ENCODE measurements at places on chromosomes 16 and 17.

DNA sequence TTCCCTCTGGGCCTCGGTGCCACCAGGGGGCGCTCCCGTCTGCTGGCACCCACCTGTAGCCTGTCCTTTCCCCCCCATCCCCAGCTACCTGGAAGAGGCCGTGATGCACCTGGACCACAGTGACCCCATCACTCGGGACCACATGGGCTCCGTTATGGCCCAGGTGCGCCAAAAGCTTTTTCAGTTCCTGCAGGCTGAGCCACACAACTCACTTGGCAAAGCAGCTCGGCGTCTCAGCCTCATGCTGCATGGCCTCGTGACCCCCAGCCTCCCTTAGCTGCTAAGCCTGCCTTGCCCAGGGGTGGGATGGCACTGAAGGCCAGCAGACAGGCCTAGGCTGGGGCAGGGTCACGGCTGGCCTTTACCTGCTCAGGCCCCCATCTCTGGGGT, 818 bp upstream of the NRN1L start:
- peak; percentile 69 for DNase-seq

DNA sequence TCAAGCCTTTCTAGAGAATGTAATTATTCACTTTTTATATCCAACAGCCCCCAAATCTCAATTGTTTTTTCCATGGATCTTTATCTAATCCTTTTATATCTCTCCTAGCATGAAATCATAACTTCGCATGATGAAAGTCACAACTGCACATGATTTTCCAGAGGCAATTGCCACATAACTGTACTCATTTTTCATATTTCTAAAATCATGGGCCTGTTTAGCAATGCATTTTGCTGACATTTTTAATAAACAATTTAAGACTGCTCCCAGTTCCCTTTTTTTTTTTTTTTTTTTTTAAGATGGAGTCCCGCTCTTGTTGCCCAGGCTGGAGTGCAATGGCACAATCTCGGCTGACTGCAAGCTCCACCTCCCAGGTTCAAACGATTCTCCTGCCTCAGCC, 83.5 kb downstream of the VMP1 start:
- no peak for DNase-seq

DNA sequence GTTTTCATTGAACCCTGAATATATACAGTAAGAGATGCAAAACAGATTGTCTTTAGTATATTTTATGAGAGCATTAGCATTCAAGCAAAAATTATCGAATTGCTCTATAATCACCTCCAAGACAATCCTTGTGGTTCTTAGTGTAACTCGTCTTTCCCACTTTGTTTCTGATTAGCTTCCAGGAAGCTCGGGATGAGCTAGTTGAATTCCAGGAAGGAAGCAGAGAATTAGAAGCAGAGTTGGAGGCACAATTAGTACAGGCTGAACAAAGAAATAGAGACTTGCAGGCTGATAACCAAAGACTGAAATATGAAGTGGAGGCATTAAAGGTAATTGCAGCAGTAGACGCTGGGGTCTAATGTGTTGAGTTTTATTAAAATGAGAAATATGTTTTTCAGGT, 9.9 kb downstream of the NDEL1 start:
- no peak for DNase-seq

DNA sequence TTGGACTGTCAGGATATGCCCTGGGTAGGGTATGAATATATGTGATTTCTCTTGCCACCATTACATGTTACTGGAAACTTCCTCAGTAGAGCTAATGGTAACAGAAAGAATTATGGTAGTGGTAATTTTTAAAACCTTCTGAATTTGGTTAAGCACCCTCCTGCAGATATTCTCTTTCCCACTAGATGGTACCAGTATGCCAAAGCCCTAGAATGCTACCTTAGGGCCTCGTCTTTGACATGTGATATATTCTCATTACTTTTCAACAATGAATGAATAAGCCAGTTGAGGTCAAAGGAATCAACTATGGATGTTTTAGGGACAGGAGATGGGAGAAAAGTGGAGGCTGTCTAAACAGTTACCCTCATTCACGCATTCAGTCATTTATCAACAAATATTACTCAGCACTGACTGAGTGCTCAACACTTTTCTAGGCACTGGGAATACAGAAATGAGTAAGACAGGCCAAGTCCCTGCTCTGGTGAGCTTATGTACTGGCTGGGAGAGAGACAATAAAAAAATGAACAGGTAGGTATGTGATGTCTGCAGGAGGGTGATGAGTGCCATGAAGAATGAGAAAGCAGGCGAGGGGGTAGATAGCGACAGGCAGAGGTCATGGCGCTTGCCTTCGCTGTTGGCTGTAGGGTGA, 14.7 kb downstream of the CDH13 start:
- no peak for DNase-seq

- DNase-seq = no peak
These were observed 31.3 kb downstream of the CLEC19A start for GRCh38 chr16:19316846-19317245.

DNA sequence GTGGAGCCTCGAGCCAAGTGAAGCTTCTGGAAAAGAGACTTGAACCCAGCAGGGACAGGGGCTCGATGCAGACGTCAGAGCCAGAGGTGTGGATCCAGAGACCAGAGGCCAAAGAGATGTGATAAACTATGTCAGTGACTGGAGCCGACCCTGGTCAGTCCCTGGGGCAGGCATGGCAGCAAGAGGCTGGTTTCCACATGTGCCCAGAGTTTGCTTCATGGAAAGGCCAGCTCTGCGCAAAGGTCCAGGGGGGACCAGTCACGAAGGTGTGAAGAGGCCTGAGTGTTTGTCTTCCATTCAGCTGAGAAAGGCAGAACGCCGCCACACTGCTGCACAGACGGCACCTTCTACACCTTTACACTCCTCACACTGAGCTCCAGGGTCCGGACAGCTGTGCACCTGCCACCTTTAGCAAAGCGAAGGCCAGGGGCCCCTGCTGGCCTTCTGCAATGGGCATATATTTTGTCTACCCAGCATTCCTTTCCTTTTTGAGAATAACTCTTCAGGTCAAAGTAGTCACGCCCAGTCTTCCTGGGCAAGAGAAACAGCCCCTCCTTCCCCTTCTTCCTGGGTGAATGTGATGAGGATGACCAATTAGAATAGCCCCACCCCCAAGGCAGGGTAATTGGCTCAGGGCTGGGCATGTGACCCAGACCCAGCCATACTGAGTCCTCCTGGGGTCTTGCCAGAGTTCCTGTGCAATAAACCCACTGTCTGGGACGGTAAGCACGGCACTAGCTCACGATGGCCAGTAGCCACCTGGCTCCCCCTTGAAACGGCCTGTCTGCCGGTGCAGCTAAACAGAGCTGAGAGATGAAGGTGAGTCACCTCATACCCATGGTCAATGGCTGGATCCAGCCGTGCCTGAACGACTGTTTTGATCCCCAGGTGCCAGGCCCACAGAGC, 2.3 kb upstream of the RPH3AL start:
- DNase-seq = no peak

DNA sequence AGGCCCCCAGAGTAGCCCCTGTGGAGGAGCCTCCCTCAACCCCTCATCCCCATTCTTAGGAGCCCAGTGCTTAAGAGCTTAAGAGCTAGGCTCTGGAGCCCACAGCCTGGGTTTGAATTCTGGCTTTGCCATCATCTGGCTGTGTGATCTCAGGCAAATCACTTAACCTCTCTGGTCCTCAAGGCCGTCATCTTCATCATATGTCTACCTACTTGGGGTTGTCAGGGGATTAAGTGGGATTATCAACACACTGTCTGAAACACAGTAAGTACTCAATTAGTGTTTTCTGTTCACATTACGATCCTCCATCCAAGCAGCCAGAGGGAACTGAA, 4.8 kb downstream of the SREBF1 start:
- DNase-seq = no peak

- DNase-seq = no peak
These were observed 61.8 kb downstream of the DNAH3 start for GRCh38 chr16:21088646-21089538.

GRCh38 chr16:1157639-1158455, 4.9 kb downstream of the CACNA1H start:
- DNase-seq = no peak

DNA sequence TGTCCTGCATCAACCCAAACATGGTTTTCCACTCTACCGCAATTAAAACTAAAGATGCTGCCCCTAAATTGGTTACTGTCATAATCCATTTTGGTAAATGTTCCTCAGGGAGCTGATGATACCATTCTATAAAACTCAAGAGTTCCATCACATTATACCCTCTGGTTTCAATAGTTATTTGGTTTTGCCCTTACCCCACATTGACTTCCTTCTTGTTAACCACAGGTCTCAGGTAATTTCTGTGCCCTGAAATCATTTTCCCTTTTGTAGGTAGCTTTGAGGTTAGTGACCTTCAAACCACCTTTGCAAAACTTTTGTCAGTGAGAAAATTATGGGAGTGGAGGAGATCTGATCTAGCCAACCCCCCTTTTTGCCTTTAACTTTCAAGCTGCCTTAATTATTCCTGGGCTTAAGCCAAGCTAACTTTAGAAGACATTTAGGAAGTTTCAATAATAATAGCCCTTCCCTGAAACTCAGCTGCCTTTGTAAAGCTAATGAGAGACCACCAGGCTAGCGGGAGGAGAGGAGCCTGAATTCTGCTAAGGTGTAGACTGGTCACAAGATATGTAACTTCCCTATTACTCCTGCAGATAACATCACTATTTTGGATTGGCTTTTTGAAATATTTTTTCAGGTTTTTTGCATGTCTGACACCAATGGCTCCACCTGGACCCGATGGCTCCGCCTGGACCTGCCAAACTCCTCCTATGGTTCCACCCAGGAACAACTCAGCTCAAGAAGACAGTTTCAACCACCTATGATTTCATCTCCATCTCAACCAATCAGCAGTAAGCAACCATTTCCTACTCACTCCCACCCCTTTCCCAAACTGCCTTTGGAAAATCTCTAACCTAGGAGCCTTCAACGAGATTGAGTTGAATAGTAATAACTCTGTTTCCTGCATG, 224.9 kb downstream of the HS3ST3B1 start:
- DNase-seq = no peak

DNA sequence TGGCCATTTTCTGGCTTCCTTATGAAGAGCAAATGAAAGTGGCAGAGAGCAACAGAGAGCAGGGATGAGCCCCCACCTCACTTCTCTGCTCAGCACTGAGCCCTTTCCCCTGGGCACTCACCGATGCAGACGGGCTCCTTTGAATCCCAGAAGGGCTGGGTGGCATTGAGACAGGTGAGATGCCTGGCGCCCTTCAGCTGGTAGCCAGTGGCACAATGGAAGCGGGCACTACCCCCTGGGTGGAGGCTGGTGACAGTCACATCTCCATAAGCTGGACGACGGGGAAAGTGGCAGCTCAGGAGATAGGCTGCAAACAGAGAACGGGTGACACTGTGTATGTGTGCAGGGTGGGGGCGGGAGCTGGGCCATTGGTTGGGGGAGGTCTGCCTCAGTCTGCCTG, 12.5 kb upstream of the PHF12 start:
- no peak for DNase-seq

- no peak for DNase-seq
These were observed 17.7 kb downstream of the BRD7 start for GRCh38 chr16:50351116-50351515.

GRCh38 chr17:3947318-3947810, 16.9 kb downstream of the ATP2A3 start:
- DNase-seq = no peak

- DNase-seq = no peak
These were observed 528 bp downstream of the PRSS27 start for GRCh38 chr16:2719328-2720063.

DNA sequence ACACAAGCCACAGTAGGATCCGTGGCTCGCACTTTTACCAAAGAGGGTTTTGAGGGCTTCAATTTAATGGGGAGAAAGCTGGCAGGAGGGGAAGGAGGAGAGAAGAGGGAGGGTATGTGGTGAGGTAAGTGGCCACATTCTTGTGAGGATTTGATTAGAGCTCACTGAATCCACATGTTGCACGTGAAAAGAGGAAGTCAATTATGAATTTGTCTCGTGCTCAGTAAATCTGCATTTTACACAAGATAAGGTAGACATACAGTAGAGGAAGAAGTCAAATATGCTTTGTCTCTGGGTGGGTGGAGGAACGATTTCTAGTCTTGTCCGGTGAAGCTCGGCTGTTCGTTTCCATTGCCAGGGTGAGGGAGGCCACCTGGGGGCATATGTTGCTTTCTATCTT, 862 bp downstream of the ZNF232 start:
- peak; percentile 54 for DNase-seq

DNA sequence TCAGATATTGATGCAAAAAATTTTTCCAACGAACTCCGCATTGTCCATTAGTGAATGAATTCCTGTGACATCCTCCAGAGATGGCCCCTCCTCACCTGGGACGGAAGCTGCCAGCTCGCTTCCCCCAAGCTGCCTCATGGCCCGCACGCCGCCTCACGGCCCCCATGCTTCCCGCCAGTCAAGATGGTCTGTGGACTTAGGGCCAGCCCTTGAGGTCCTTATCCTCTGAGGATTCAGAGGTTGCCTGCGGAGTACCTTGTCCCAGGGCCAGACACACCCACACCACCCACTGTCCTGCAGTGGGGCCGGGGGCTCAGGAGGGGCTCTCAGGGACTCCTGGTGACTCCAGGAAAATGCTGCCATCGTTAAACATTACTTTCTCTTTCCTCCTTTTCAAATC, 73.6 kb downstream of the SEC14L1 start:
- DNase-seq = no peak

DNA sequence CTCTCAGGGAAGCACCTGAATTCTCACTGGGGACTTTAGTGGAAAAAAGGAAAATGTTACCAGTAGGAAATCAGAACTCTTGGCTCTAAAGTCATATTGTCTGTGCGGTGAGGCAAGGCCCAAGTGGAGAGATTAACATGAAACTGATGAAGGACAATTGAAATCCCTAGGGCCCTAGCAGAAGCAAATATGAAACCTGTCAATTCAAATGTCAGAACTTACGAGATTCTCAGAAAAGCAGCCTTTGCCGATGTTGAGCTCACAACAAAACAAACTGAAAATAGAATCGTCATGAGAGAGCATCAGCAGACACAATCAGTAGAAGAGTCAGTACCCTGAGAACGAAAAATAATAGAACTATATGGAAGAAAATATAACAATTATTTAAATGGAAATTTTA, 108.8 kb downstream of the ELAC2 start:
- no peak for DNase-seq

- no peak for DNase-seq
These were observed 74.6 kb upstream of the FAM20A start for GRCh38 chr17:68675723-68676122.

DNA sequence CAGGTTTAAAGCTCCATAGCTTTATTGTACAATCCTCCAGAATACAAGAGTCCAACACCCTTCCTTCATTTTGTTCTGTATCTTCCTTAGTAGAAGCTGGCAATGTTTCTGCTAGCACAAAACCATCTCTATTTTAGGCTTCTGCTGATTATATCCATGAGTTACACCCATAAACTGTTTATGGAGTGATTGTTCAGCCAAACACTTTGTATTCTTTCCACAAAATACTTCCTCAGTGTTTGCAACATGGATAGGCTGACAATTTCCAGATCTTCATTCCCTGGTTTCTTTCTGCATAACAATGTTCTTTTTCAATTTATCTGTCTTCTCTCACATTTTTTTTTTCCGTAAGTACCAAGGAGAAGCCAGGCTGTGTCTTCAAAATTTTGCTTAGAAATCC, 839.9 kb upstream of the CDH8 start:
- DNase-seq = no peak

GRCh38 chr17:45573924-45574770, 83.6 kb upstream of the PLEKHM1 start:
- DNase-seq = no peak

- peak; percentile 15 for DNase-seq
These were observed 50.5 kb downstream of the IKZF3 start for GRCh38 chr17:39813631-39814030.

- DNase-seq = no peak
These were observed 401.4 kb downstream of the GRIN2A start for GRCh38 chr16:9780831-9781230.

Data from hematopoietic multipotent progenitor cell (in vitro differentiated cells).